CD4-positive, alpha-beta T cell (primary cell): ENCODE measurements at places on chromosomes 3 and 15.

GRCh38 chr15:48915861-48916260 lies 37.9 kb downstream of the EID1 start:
- no peak for DNase-seq

DNA sequence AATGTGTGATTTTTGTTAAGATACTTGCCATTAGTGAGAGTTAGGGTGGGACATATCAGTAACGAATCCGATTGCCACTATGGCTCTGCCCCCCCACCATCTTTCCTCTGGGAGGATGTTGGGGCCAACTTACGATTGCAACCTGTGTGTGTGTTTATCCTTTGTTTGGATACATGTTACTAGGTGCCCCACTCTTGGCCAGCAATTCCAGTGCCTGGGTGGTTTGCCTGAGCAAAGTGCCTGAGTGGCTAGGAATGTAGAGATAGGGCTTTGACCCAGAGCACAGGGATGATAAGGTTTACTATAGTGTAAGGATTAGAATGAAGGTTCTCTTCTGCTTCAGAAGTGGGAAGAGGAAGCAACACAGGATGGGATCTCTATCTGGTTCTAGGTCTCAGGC lies 231.8 kb downstream of the TP63 start:
- no peak for DNase-seq

DNA sequence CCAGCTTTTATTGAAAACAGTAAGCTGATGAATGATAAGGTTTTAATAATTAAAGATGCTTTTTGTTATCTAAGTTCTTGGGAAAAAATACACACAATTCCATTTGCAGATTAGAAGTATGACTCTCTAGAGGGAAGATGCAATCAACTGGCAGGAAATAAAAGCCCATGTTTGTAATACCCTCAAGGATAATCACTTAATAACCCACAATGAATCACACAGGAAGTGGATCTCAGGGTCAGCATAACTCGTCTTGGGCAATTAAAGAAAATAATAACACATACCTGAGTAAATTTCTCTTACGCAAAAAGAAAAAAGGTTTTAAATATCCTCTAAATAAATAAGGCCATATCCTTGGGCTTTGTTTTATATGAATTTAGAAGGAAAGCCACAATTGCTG lies 9.4 kb upstream of the EID1 start:
- DNase-seq = no peak

DNA sequence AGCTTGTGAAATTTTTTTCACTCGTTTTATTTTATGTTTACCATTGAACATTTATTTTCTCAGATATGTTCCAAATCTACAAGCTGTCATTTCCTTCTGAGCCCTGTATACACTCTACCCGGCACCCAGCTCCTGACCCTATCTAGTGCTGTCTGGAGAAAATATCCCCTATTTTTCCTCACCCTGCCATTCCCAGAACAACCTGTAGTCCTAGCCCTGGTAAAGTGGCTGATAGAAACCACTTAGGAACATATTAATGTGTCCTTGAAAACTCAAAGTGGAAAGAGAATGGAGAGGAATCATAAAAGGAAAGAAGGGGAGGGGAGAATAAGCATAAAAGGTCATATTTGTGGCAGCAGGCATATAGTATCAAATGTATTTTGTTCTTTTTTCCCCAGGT lies 8.2 kb upstream of the TIMMDC1 start:
- DNase-seq = no peak
